ENCODE measurements at places on chromosomes 6 and 20. TPM values are rescaled to one million over a fixed set of nuclear protein-coding genes. Genes with fewer than 3 reads are reported as not detected.

Gene TTBK1
- total RNA-seq = 1.6 TPM

Gene DDX43
- not detected for total RNA-seq

Gene APCDD1L
- 1.1 TPM for total RNA-seq

- H3K27ac ChIP-seq = no peak overlapping the region
- peaks cover 6% of the 10 kb centered on the region for H3K36me3 ChIP-seq
- no peak for DNase-seq
- H3K4me1 ChIP-seq = no peaks in the 10 kb centered on the region
These were observed 136.8 kb downstream of the EPHA7 start for GRCh38 chr6:93282521-93283031.

DNA sequence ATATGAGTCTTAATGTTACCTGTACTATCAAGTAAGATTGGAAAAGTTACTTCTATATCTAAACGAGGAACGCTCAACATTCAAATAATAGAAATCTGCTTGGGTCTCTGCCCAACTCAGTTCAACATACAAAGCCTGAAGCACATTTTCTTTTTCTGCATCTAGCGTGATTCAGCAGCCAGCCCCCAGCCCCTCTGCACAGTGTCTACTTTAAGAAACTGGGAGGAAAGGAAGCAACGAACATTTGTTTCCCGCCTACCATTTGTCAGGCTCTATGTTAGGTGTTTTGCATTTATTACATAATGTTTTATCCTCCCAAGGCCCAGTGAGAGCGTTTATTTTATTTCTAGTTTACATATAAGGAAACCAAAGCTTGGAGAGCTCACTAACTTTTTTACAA, 17.3 kb downstream of the PHACTR1 start:
- peaks cover 4% of the 10 kb centered on the region for H3K4me1 ChIP-seq
- no peaks in the 10 kb centered on the region for H3K27me3 ChIP-seq
- DNase-seq = no peak

DNA sequence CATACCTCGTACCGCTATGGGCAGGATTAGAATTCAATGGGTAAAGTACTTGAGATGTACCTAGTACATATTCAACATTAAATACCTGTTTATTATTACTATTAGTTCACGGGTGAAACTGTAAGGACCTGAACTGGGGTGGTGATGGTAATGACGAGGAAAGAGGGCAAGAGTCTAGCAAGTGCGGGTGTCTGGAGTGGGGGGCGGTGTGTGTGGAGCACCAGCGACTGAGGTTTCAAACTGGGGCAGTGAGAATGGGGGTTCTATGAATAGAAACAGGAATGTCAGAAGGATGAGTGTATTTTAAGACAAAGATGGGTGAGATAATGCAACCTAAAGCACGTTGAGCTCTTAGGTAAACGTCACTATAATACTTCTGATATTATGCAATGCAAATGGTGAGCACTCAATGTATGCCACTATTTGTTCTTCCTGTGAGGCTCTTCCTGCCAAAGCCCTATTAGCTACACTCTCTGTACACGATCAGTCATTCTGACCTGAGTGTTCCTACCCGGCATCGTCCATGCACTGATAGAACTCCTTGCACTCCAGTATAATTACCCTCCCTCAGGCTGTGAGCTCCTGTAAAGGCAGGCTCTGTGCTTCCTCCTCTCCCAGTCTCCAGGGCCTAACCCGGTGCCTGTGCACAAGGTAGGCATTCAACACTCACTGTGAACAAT, 55.0 kb downstream of the ALDH5A1 start:
- no peak overlapping the region for H3K27ac ChIP-seq
- H3K4me3 ChIP-seq = no peak overlapping the region
- no peaks in the 10 kb centered on the region for H3K36me3 ChIP-seq

GRCh38 chr6:130683761-130684517, 143.3 kb upstream of the SMLR1 start:
- H3K4me3 ChIP-seq = no peak overlapping the region
- H3K36me3 ChIP-seq = no peaks in the 10 kb centered on the region
- H3K27ac ChIP-seq = no peak overlapping the region
- H3K4me1 ChIP-seq = no peaks in the 10 kb centered on the region
- DNase-seq = no peak

GRCh38 chr6:33840048-33840926, 36.5 kb upstream of the MLN start:
- H3K4me1 ChIP-seq = no peaks in the 10 kb centered on the region
- no peaks in the 10 kb centered on the region for H3K36me3 ChIP-seq
- H3K27ac ChIP-seq = no peak overlapping the region
- no peak for DNase-seq
- H3K4me3 ChIP-seq = no peak overlapping the region
